ENCODE measurements at places on chromosomes 1 and 21.

GRCh38 chr21:42051788-42052187, 19.3 kb upstream of the UMODL1 start:
- DNase-seq, result no peak

DNA sequence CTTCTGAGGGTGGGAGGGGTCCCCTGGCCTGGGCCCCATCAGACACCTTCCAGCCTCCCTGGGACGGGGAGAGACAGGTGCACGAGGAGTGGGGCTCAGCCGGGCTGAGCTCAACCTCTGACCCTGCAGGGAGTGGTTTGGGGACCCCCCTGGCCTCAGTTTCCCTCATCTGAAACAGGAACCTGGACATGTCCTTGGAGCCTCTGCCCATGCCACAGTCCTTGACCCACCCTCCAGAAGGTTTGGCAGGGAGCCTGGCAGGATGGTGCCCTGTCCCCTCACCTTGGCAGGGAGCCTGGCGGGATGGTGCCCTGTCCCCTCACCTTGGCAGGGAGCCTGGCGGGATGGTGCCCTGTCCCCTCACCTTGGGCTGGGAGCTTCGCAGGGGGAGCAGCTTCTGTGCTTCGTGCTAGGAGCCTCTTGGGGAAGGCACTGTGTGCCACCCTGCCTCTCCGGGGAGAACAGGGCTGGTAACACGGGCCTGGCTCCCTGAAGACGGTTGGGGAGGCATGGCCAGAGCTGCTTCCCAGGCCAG, 58.3 kb downstream of the SLX9 start:
- DNase-seq, result no peak

DNA sequence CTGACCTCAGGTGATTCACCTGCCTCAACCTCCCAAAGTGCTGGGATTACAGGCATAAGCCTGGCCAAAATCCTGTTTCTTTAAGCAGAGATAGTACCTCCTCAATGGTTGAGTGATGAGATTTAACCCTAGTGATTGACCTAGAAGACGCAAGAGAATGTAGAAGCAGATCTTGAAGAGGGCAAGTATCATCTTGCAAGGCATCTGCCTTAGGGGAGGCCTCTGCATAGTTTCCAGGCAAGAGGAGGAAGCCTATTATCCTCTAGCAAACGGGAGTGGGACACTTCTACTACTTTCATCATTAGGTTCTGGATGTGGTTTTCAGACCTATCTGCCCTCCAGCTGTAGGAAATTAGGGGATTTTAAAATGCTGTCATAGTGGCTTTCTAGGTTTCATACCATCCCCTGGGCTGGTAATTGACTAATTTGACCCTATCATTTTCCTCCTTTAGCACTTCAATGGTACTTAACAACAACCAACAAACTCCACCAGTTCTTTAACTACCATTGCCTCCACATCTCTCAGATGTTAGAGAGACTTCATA, 10.0 kb upstream of the TRIM62 start:
- no peak for DNase-seq

DNA sequence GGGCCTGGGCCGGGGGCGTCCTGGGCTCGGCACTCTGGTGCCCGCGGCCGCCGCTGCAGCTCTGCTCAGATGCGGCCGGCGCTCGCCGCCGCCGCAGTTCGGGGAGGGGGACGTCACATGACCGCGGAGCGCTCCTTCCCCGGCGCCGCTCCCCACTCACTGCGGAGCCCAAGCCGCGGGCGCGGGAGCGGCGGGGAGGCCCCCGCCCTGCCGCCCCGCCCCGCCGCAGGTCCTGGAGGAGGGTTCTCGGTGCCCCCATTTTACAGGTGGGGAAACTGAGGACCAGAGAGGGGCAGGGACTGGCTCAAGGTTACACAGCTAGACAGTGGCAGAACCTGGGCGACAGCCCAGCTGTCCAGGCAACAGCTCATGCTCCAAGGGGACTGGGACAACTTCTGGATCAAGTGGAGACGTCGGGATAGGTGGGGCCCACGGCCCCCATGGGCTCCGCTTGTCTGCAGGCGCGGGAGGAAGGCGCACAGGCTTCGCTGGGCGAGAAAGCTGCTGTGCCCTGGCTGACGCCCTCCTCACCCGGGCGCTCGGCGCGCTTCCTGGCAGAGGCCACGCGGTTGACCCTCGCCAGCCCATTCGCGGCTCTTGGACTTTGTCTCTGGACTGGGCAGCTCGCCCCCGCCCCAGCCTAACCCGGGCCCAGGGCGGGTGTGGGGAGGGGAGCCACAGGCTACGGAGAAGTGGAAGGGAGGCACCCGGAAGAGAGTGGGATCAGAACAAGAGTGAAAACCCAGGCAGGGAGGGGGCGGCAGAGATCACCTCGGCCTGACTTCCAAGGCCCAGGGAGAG, at the start of gene RAP1GAP:
RAP1GAP (minus strand) TSS at position 100 of the 801 bp plus-strand sequence. CDS start 49,325 bp downstream, outside the sequence.
- peak; percentile 20 for DNase-seq

DNA sequence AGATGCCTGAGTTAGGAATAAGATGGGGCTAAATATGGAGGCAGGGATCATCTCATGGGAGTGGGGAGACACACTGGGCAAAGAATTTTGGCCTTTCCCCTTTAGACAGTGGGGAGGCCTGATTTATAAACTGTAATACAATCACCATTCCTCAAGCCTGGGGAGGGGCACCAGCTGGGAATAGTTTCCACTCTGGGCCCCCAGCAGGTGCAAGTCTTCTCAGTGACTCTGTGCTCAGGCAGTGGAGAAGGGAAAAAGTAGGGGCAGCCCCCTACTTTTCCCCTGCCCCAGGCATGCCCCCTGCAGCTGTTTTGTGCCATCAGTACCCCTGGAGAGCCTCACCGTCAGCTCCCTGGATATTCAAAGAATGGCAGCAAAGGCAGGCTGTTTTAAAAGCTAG, 19.1 kb downstream of the COA7 start:
- no peak for DNase-seq

- no peak for DNase-seq
These were observed 84.9 kb downstream of the PTPN14 start for GRCh38 chr1:214466403-214467077.

- peak; percentile 82 for DNase-seq
These were observed 996 bp upstream of the TMEM51 start for GRCh38 chr1:15152318-15153183.

DNA sequence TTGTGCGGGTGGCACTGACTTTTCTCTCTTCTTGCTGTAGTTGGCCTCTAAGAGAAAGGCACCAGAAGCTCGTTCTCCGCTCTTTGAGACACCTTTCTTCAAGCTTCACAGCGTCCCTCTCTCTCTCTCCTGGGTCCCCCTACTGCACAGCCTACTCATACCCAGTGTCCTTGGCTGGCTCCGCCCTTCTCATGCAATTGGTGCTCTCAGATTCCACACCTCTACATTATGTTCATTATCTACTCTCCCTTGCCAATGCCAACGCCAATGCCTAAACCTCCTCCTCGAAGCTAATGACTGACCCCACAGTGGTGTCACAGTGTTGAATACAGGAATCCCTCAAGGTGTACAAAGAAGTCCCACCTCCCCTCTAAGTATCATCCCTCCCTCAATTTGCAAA, 4.8 kb upstream of the DNAJC28 start:
- DNase-seq, result no peak

DNA sequence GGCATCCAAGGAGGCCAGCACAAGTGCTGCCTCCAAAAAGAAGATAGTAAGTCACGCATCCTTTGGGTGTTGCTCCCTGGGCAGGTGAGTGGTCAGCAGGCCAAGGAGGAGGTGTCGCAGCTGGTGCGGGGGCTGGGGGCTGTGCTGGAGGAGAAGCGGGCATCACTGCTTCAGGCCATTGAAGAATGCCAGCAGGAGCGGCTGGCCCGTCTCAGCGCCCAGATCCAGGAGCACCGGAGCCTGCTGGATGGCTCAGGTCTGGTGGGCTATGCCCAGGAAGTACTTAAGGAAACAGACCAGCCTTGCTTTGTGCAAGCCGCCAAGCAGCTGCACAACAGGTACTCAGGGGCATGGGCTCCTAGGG, 4.3 kb downstream of the TRIM46 start:
- no peak for DNase-seq

GRCh38 chr1:111251570-111251969, 24.1 kb downstream of the CHI3L2 start:
- no peak for DNase-seq

GRCh38 chr21:28455253-28455600, 537.5 kb downstream of the LTN1 start:
- DNase-seq, result no peak

DNA sequence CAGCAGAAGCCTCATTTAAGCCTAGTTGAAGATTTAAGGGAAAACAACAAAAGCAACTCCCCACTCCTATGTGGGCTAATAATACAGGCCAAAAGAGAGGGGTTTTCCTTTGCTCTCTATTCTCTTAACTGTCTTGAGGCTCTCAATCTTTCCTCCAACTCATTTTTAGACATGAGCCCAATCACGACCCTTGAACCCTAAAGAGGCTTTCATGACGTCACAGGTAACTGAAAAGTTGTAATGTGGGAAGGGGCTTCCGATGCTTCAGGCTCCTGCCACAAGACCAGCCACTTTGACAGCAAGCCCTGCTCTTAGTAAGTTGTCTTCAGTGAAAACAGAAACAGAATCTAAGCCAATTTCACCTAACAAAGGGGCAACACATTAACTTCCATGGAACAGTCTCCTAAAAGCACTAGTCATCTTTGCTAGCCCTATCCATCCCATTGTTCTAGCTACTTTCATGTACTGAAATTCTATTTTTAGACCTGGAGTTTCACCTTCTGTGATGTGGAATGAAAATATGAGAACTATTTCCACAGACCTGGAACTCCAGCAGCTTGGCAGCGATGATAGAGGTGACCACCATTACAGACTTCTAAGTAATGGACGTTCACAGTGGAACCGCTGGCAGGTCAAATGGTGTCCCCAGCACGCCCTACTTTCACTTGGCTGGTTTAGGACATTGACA, 36.3 kb downstream of the GPR161 start:
- no peak for DNase-seq

DNA sequence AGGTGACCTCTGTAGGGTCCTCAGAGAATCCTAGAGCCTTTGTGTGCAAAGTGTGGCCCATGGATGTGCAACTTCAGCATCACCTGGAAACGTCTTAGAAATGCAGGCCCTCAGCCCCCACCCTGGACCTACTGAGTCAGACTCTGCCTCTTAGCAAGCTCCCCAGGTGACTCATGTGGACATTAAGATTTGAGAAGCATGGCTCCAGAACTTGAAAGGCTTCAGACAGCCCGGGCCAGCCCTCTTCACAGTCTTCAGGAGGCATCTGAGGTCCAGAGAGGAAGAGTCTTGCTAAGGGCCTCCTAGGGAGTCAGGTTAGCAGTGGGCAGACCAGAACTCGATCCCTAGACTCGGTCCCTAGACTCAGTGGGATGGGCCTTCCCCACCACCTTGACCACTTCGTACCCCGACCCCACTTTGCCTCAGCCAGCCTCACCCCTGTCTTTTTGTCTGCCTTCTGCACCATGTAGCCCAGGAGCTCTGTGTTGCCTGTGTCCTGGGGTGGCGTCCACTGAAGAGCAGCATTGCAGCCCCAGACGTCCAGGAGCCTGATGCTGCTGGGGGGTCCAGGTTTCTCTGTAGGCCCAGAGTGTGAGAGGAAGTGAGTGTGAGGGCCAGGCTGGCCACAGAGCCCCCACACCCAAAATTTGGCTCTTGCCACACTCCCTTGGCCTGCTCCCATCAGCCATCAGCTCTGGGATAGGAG, 4.8 kb downstream of the MYBPH start:
- DNase-seq, result no peak

GRCh38 chr1:48062353-48062752, 65.2 kb upstream of the TRABD2B start:
- DNase-seq, result no peak
